BE2C (cell line): ENCODE measurements at places on chromosomes 11 and 22.

- no peak for DNase-seq
These were observed 29.4 kb downstream of the PACSIN2 start for GRCh38 chr22:42985531-42985905.

DNA sequence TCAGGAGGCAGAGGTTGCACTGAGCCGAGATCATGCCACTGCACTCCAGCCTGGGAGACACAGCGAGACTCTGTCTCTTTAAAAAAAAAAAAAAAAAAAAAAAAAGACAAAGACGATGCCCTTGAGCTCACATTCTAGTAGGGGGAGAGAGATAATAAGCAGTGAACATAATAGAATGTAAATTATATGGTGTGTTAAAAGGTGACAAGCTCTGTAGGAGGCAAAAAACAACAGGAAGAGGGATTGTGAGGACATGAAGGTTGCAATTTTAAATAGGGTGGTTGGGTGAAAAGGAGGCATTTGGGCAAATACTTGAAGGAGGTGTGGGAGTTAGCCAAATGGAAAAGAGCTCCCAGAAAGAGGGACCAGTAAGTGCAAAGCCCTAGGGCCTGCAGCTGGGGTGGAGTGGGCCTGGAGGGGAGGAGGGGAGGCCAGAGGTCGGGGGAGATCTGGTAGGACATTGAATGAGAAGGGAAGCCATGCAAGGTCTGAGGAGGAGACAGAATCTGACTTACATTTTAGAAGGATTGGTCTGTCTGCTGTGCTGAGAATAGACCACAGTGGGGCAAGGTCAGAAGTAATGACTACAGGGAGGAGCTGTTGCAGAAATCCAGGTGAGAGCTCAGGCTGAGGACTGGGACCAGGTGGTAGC is 26.6 kb downstream of the P2RY2 start:
- DNase-seq, result no peak

DNA sequence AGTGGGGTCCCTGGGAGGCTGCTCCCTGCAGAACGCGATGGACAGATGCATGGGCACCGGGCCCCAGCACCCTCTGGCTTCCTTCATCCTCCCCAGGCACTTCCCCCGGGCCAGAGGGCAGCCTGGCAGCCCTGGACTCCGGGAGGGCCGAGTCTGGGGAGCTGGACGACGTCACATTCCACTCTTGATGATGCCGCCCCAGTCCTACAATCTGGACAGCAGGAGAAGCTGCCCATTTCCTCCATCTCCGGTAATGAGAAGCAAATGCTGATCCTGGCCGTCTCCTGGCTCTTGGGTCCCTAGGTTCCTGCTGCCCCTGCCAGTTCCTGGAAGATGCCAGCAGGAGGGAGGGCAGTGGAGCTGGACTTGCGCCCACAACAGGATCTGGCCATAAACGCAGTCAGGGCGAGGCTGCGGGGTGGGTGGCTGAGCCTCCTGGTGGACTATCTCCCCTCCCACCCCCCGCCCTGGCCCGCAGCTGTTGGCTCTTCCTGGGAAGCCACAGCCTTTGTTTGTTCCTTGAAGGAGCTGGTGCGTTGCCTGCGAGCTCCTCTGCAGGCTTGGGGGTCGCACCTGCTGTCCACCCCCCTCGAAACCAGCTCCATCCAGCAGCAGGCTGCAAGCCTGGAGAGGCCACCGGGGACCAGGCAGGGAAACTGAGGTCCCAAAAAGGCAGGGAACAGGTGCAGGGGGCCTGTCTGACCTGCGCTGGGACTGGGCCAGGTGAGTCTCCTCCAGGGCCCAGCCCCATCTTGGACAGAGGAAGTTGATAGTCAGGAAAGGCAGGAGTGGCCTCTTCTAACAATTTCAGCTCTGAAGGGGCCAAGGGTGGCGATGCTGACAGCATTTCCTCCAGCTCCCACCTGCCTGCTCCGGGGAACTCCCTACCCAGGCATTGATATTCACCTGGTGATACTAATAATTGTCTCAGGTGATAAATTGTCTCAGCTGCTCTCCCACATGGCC is 17.9 kb upstream of the MUC6 start:
- peak; percentile 1 for DNase-seq

GRCh38 chr22:46035380-46035741 is 58.4 kb upstream of the WNT7B start:
- no peak for DNase-seq

- DNase-seq, result no peak
These were observed 18.6 kb downstream of the PLAAT5 start for GRCh38 chr11:63472372-63472771.

- no peak for DNase-seq
These were observed 5.9 kb downstream of the PTPRJ start for GRCh38 chr11:47986219-47986618.

- no peak for DNase-seq
These were observed 7.3 kb downstream of the TBRG1 start for GRCh38 chr11:124629961-124630360.

DNA sequence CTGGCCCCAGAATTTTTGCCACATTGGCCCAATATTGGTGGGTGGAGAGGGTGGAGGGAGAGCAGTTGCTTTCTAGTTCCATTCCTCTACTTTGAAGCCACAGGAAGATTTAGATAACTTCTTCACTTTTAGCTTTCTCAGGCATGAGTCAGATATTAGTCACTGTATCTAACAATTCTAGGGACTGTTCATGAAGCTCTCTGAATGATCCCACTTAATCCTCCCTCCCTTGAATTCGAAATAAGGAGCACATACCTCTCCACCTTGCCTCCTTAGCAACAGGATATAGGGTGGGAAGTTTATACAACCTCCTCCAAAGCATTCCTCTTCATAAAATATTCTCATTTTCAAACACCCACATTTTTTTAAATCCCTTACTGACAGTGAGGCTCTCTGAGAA is 13.5 kb downstream of the FSHB start:
- no peak for DNase-seq

DNA sequence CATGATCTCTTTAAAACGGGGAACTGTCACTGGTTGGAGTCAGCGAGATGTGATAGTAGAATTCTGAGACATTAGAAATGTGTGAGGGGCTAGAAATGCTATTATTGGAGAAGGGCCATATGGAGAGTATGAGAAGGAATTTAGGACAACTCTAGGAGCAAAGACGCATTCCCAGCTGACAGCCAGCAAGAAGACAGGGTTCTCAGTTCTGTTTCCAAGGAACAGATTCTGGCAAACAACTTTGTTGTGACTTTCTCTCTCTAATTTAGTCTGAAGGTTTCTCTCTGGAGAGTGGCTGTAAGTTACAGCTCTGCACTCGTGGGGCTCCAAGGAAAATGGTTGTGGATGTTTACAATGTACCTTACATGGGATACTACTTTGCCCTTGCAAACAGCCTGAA is 876.3 kb downstream of the FAM181B start:
- DNase-seq, result no peak

DNA sequence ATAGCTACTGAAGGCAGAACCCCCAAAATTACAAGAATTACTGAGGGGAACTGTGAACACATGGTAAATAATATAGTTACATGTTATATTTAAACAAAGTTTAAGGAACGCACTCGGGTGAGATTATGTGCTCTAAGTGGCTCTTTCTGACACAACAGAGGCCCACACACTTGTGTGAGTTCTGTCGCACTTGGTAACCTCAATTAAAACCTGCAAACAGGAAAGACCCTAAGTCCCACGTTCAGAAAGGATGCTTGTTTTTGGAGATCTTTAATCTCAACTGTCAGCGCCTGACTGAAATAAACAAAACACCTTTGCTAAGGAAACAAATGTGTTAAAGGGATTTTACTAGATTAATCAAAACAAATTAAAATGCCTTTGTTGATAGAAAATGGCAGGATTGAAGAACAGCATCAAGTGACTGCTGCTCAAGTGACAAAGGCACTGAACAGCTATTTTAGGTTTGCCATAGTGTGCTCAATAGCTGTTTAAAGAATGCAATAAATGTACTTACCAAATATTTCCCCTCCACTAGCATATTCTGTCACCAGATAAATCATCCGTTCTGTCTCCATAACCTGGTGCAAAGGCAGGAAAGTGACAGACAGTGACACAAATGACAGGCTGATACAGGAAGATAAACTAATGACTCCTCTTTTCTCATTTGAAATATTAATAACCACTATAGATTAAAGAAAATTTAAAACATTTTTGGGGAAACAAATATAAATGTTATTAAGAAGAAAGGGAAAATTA is 116.3 kb upstream of the APOA1 start:
- no peak for DNase-seq

- DNase-seq, result no peak
These were observed 4.2 kb upstream of the SLCO2B1 start for GRCh38 chr11:75146711-75147110.

DNA sequence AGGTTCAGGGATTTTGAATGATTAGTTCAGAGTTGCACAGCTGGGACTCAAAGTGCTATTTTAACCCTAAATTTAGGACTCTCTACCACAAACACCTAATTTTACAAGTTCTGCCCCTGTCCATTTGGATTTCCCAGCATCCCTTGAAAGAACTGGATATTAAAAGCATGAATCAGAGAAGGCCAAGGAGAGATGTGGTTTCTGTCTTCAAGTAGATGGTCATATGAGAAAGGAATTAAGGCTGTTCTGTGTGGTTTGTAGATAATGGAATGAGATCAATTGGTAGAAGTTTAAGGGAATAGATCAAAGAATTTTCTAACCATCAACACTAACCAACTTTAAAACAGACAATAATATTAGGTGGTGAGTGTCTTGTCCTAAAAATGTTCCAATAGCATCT is 106.4 kb upstream of the TENM4 start:
- DNase-seq, result no peak

DNA sequence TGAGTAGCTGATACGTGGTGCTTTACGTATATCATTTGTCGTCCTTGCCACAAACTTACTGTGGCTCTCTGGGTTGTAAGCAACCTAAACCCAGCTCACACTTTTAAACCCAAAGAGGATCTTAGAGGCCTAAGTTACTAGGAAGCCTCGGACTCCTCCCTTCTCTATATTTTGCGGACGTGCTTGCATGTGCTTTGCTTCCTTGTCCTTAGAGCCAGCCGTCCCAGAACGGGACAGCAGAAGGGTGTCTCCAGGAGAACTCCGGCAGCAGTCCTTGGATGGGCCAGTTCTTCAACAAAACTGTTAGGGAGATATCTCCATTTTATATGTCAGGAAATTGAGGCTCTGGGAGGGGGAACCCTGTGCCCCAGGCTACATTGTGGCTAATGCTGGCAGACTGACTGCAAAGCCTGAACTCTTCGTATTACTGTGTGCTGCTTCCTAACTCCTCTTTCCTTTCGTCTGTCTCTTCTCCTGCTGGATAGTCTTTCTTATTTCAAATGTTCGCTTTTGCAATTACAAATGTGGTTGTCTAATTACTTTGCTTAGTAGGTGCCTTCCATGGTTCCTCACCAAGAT is 33.8 kb downstream of the TNRC6B start:
- DNase-seq, result no peak
